Thoracic aorta endothelial cell (primary cell): ENCODE measurements at places on chromosomes 5 and 9. TPM values are rescaled to one million over a fixed set of nuclear protein-coding genes. Genes with fewer than 3 reads are reported as not detected.

Gene INSL4
- not detected in 2 replicates for total RNA-seq

Gene GARIN3
- not detected in 2 replicates for total RNA-seq

Gene SPINK1
- total RNA-seq, result not detected in 2 replicates

Gene CDH6
- 0.13 TPM in 1 of 2 replicates, not detected in the other for total RNA-seq

Gene FGF10
- not detected in 2 replicates for total RNA-seq

Gene PSAT1
- 57.6 and 65.0 TPM in 2 replicates for total RNA-seq

Gene ZFP62
- total RNA-seq, result 21.3 and 23.3 TPM in 2 replicates

Gene C8G
- not detected in 2 replicates for total RNA-seq
